Activated T-helper 1 cell treated with anti-CD3 and anti-CD28 coated beads, Interleukin-2, amount 50 U/mL, for 16 hours (primary cell): ENCODE measurements at places on chromosomes 2 and 18.

DNA sequence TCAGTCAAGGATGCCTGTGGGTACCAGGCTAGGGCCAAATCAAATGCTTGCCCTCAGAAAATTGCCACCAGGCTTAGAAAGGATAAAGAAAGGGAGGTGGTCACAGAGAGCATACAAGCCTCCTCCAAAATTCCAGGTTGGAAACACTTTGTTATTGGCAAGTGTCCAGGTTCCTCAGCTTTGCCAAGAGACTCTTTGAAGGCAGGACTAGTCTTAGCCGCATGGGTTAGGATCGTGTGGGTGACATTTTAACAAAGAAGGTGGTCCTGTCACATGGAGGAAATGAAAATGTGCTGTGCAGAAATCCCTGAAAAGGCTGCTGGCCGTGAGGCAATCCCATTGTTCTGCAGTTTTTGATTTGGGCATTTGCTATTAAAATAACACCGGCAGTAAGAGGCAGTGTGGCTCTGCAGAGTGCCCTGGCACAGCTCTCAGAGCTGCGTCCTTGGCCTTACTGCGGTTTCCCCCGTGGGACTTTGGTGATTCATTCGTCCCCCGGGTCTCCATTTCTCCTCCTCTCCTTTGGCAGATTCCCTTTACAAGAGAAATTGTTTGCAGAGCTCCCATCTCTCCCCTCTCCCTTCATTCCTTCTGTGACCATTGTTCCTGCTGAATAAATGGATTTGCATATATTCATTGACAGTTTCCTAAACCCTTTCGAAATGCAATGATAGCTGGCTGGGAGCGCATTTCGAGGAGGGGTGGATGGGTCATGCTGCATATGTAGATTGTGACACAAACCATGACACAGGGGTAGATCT lies 187.3 kb downstream of the VAPA start:
- DNase-seq: no peak

DNA sequence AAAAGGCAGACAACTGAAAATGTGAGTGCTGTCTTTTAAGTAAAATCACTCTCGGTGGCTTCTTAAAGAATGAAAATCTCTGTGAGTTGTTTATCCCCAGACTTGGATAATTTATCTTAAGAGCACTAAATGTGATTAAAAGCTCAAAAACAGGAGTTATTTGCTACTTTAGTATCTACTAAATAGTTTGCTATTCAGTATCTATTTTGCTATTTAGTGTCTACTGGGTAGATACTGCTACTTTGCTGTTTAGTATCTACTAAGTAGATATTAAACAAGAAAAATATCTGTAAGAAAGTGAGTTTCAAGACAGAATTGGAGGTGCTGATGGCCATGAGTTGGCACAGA lies 1.4 kb upstream of the KCNG3 start:
- DNase-seq: no peak

GRCh38 chr2:194917519-194917918 lies 739.5 kb upstream of the SLC39A10 start:
- DNase-seq: no peak

DNA sequence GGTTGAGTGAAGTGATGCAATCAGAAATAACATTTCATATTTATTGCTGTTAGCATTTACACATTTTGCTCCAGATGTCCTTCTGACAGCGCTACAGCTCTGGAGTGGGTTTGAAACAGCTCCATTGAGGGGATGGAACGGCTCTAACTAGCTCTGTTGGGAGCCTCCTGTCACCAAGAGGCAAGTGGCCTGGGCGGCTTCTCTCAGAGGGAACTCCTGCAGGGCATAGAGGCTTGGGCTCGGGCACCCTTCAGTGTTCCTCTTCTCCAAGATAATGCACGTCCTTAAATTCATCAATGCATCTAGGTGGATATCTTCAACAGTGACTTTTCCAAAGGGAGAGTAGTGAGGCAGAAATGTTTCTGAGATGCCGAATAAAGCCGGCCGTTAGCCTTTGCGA lies 122.5 kb downstream of the CNTNAP5 start:
- no peak for DNase-seq

- DNase-seq: no peak
Measured at GRCh38 chr2:23377771-23378170, 7.2 kb upstream of the KLHL29 start.

- no peak for DNase-seq
Measured at GRCh38 chr18:36665952-36666351, 162.8 kb downstream of the TPGS2 start.

DNA sequence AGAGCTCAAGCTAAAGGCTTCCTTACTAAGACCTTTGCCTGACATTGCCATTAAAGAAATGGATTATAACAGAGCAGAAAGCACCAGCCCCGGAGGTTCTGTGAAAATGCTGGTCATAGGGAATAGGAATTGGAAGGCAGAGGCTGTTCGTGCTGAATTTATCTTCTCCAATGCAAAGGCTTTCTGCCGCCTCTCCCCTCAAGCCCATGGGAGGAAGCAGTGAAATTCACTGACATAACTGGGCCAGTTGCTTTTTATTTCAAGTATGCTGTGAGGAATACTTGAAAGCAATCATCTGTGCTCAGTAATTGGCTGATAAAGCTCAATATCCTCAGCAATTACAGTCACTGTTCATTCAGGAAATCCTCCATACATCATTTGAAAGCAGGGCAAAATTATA lies 85.4 kb upstream of the LINC00305 start:
- DNase-seq: no peak

GRCh38 chr2:185633621-185634020 lies 105.0 kb upstream of the FSIP2 start:
- no peak for DNase-seq

DNA sequence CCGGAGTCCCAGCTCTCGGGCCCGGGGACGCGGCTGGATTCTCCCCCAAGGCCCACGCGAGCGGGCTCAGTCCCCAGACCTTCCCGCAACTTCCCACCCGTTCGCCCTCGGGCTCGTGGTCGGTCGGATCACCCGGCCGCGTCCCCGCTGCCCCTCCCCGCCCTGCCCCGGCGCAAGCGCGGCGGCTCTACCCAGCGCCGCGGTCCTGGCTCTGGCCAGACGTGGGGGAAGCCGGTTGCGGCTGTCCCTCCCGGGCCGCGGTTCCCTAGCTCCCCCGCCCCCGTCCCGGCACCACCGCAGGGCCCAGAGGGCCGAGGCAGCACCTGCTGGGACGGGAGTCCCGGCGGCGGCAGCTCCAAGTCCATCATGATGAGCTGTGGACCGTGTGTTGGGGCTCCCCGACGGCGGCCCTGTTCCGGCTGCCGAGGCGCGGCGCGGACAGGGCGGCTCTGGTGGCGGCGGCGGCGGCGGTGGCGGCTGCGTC lies 276 bp downstream of the NFE2L2 start:
- no peak for DNase-seq

GRCh38 chr2:117997872-117998454 lies 15.9 kb downstream of the CCDC93 start:
- no peak for DNase-seq

- no peak for DNase-seq
Measured at GRCh38 chr2:100417711-100418124, 250 bp upstream of the CHST10 start.

GRCh38 chr2:171289991-171290390 lies 129.3 kb upstream of the TLK1 start:
- no peak for DNase-seq

- no peak for DNase-seq
Measured at GRCh38 chr2:241942416-241943208, 73.1 kb downstream of the RTP5 start.

GRCh38 chr2:67828066-67828465 lies 234.7 kb downstream of the C1D start:
- no peak for DNase-seq

GRCh38 chr18:50410894-50411293 lies 36.0 kb downstream of the SKA1 start:
- DNase-seq: no peak

DNA sequence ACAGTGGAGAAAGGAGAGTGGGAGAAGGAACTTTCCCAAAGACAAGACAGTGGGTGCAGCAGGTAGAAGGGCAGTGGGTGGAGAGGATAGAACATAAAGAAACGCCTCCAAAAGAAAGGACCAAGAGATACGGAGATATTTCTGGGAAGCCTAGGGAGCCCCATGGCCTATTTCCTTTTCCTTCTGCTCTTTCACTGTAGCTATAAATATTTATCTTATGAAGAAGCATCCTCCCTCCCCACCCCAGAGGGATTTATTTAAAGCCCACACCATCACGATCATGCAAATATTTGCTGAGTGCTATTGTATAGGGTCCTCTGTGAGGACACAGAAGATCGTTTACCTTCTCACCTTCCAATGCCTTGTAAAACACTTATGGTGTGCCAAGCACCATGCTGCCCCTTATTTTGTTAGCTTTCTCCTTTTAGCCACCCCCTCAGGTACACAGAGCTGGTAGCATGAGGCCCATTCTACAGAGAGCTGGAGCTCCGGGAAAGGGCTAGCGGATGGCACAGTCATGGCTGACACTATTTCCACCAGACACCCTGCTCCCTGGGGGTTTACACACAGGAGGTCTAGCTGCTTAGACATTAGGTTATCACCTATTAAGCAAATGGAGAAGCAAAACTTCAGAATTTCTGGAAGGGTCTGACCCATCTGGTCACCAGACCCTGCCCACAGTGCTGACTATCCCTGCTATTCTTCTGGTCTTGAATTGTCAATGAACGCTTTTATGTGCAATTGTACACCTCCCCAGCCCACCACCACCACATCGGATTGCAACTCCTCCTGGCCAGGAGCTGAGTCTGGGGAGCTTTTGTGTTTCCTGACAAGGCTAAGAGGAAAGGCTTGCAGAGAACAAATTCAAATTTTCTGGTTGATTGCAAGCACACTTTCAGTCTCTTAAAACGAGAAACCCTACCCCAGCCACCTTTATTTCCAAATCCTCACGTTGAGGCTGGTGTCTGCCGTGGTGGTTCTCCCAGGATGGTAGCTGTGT lies 91.8 kb upstream of the KLF7 start:
- no peak for DNase-seq

DNA sequence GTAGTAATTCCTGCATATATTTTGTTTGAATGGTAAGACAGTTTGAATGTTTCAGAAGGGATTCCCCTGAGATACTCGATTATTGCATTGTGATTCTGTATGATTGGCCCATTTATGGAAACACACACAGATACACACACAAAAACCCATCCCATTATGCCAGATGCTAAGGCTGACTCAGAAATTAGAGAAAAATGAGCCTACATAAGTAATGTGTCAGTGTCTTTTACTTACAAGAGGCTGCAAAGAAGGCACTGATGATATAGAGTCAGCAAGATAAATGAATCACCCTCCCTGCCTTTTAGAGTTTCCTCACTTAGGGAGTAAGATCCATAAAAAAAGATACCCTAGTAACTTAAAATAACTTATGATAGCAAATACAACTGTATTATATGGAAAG lies 1481.1 kb upstream of the ACVR2A start:
- no peak for DNase-seq

GRCh38 chr2:25521665-25522387 lies 151.6 kb downstream of the DTNB start:
- DNase-seq: no peak

GRCh38 chr2:221133941-221134340 lies 438.2 kb downstream of the EPHA4 start:
- DNase-seq: no peak

DNA sequence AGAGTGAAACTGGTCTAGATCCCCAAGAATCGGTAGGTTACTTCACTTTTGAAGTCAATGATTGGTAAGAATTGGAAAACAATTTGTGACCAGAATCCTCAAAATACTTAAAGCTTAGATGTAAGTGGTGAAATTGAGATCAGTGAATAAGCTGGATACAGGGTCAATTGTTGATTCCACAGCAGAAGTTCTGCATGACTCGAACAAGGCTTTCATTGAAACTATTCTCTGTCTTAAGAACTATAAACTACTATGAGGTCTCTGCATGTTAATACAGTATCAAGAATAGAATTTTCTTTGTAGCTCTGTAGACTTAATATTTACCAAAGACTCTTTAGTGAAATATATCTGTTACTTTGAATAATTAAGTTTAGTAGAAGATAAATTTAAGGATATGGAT lies 324.2 kb upstream of the FIGN start:
- no peak for DNase-seq

- DNase-seq: no peak
Measured at GRCh38 chr2:11377928-11378545, 33.6 kb upstream of the ROCK2 start.

DNA sequence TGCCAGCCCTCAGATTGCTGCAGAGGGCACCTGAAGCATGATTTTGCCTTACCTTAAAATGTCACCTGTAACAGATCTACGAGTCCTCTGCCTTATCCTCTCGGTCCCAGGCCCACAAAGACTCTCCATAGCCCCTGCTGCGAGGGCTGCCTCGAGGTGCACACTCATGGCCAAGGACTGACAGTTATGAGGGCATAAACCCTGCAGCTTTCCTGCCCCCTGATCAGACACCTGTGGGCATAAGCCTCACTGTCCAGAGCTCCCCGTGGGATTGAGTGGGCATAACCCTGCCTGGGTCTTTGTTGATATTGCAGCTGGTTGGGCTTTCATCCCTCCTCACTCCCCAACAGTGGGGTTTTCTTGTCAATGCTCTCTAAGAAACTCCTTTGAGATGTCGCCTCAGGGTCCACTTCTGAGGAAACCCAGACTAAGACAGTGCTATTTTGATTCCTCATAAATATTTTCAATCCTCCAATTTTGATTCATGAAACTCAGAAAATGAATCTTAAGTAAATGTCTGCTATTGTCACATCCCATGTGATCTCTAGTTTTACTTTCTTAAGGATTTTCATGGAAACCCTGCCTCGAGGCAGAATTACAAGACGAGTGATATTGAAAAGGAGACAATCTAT lies 108.5 kb upstream of the NCK2 start:
- DNase-seq: no peak

GRCh38 chr2:33426666-33427231 lies 49.7 kb upstream of the RASGRP3 start:
- no peak for DNase-seq

DNA sequence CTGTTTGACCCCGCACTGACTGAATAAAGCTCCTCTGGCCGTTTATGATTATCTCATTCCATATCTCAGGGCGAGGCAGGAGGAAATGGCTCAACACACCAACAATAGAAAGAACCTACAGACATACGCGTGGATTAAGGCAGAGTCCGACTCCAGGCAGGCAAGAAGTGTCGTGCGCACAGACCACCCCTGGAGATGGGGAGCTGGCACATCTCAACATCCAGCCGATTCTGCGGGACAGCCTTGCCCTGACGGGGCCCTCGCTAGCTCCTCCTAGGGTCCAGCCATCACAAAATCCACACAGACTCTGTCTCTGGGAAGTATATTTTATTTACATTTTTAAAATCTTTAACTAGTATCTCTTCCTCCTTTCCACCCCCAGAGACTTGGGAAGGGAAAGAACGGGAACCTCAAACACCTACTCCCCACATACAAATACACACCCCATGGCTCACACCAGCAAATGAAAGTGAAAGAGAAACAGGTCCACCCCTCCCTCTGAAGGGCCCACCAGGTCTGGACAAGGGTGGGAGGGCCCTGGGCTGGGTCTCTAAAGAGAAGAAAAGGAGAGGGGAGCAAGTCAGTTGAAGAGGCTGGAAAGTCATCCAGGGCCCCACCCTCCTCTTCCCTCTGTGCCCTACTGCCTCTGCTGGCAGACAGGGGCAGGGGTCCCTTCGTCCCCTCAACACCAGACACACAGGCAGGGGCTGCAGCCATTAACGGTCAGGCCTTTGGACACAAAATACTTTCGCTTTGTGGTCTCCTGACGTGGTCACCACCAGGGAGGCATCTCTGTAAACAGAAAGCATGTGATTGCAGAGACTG lies 3.2 kb downstream of the GPBAR1 start:
- DNase-seq: no peak
